ENCODE measurements at places on chromosomes 2 and 18. TPM values are rescaled to one million over a fixed set of nuclear protein-coding genes. Genes with fewer than 3 reads are reported as not detected.

DNA sequence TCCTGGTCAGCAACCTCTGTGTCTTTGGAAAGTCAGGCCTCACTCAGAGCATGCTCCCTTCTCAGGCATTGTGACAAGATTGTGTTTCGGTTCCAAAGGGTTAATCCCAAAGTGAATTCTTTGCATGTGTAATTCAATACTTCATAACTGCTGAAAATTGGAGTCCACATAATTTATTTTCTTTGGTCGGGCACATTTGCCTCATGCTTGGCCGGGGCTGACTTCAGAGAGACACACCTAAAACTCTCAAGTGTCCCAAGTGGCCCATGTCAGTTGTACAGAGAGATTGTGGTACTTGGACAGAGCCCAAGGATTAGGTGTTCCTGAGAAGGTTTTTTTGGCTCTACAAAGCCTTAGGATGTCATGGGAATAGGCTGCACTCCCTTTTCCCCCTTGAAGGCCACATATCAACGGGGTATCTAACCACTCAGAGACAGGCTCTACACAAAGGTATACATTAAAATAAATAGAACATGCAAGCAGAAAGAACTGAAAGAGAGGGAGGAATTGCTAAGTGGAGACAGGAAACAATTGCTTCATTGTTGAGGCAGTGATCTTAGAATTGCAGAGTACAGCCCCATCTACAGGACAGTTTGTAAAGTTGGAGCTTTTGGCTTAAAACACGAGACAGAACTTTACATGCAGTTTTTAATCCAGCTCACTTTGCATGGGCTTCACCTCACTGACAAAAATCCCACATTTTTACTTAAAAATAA lies 1232.3 kb upstream of the ZEB2 start:
- no peak for DNase-seq

DNA sequence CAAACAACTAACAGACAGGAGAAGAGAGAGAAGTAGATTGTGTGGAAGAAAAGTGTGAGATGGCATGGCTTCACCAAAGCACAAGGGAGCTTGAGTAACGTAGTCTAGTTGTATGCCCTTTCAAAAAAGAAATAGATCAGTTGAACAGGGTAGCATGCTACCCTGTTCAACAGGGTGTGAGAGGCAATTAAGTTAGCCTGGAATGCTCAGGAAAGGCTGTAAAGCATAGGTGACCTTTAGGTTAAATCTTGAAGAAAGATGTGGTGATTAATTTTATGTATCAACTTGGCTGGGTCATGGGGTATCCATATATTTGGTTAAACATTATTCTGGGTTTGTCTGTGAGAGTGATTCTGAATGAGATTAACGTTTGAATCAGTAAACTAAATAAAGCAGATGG lies 61.8 kb upstream of the ZC3H15 start:
- no peak for DNase-seq

DNA sequence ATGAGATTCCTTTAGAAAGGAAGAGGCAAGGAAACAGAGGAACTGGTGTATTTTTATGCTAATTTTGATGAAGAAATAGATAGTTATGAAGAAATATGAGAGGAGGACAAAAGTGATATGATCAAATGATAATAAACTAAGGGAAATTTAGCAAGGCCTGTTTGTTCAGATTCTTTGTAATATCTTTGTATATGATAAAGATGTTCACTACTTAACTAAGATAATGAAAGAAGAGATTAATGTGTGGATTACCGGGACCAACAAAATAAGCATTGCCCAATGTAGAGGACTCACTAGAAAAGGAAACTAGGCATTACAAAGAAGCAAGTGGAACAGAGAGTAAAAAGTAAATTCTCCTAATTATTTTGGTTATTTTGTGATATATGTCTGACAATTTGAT lies 99.0 kb upstream of the FIGN start:
- no peak for DNase-seq

The GNAL gene
- total RNA-seq = 24.5 TPM

The ZC3H15 gene
- total RNA-seq = 98.1 TPM

GRCh38 chr18:48621815-48622555 lies 83.2 kb downstream of the CTIF start:
- no peak for DNase-seq

- DNase-seq = no peak
Observed at GRCh38 chr2:205288686-205289085, 393.6 kb upstream of the NRP2 start.

DNA sequence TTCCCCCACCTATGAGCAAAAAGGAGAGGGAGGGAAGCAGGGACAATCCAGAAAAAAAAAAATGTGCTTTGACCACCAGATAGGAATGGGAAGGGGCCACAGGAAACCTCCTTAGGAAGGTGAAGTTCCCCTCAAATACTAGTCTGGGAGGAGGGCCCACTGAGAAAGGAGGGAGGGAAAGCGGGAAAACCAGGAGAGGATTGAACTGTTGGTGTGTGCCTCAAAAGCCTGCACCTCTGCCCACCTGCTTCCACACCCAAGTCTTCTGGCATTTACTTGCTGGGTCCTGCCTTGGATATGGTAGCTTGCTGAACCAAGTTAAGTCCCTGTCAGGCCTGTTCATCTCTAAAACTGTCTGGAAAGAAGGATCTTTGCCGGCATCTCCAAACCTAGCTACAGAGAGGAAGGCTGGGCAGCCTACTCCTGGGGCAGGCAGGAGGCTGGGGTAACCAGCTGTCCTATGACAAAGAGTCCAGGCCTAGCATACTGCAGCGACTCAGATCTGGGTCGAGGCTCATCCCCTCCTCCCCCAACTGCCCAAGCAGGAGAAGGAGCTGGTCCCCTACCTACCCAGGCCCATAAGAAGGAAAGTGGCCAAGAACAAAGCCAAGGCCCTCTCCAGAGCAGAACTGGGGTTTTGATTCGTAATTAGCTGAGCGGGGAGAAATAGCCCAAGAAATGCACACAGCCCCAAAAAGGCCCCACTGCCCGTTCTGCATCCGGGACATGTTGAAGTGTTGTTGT lies 3.0 kb downstream of the EN1 start:
- peak; percentile 32 for DNase-seq

- no peak for DNase-seq
Observed at GRCh38 chr2:69499966-69500365, 62.7 kb upstream of the NFU1 start.

GRCh38 chr2:149885468-149885867 lies 297.9 kb upstream of the MMADHC start:
- DNase-seq = no peak

The FEV gene
- total RNA-seq = not detected

DNA sequence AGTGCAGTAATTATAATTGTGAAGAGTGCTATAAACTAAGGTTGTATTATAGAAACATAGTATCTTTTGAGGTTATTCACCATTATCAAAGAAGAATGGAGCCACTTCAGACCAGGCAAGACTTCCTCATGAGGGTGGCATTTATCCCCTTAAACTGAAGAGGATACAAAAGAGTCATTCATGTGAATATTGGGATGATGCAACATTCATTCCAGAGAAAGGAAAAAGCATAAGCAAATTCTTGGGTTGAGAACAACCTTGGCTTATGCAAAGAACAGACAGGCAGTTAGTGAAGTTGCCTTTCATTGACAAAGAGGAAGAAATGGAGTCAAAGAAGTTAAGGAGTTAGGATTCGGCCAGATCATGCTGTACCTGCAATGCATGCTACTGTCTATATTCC lies 682.5 kb downstream of the MBD2 start:
- no peak for DNase-seq

DNA sequence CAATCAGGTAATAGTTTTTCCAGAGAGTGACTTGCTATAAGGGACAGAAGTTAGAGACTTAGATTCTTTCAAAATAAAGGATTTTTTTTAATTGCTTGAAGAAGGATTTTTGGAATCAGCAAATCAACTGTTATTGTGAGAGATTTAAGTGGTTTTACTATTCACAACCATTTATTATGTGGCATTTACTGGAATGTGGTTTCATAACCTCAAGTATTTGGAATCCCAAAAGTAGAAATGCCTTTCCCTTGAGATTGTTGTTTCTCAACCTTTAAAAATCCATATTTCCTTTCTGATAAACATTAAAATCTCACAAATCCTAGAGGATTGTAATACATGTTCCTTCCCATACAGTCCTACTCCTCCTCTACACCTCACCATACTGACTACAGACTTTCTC lies 5.0 kb downstream of the TANK start:
- no peak for DNase-seq

- DNase-seq = no peak
Observed at GRCh38 chr2:234025891-234026401, 24.6 kb upstream of the SPP2 start.

The HOXD13 gene
- not detected for total RNA-seq

- DNase-seq = no peak
Observed at GRCh38 chr2:232488097-232488711, 570 bp upstream of the ECEL1 start.

The SLC4A5 gene
- 2.2 TPM for total RNA-seq

GRCh38 chr2:98324181-98324580 lies 22.1 kb upstream of the CNGA3 start:
- DNase-seq = no peak

DNA sequence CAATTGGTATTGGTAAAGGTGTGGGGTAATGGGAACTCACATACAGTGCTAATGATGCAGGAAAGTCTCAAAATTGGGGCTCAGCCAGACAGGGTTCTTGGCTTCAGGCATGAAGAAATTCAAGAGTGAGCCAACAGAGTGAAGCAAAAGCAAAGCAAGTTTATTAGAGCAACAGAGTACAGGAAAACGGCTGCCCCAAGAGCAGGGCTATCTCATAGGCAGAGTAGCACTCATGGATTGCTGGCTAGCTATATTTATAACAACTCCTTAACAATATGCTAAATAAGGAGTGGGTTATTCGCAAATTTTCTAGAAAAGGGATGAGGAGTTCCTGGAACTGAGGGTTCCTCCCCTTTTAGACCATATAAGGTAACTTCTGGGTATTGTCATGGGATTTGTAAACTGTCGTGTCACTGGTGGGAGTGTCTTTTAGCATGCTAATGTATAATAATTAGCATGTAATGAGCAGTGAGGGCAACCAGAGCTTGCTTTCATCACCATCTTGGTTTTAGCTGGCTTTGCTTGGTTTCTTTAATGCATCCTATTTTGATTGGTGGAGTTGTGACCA lies 233.8 kb upstream of the NOL4 start:
- no peak for DNase-seq

The GKN2 gene
- total RNA-seq = not detected

The EFHD1 gene
- 4.1 TPM for total RNA-seq
